ENCODE measurements at places on chromosomes 4 and X. TPM values are rescaled to one million over a fixed set of nuclear protein-coding genes. Genes with fewer than 3 reads are reported as not detected.

Gene PDHA2
- total RNA-seq: not detected

Gene PPAT
- total RNA-seq: 9.3 TPM

Gene FREM3
- total RNA-seq: not detected

Gene GPR173
- 2.8 TPM for total RNA-seq

Gene WDFY3
- 89.0 TPM for total RNA-seq

Gene ABLIM2
- total RNA-seq: 0.52 TPM

Gene FHIP1A
- total RNA-seq: 1.3 TPM

Gene ARSJ
- 29.0 TPM for total RNA-seq

Gene CC2D2A
- 41.0 TPM for total RNA-seq

Gene ENAM
- total RNA-seq: 0.13 TPM

Gene NPY5R
- total RNA-seq: not detected

Gene ZNF827
- 12.0 TPM for total RNA-seq

Gene NUDT11
- total RNA-seq: 26.5 TPM

Gene CT45A3
- not detected for total RNA-seq

Gene LGI2
- total RNA-seq: 1.4 TPM

Gene GPRASP1
- 5.0 TPM for total RNA-seq

Gene GBA3
- total RNA-seq: 0.26 TPM

Gene GAGE12F
- total RNA-seq: not detected

Gene HSFX4
- not detected for total RNA-seq

Gene ARMCX1
- 80.9 TPM for total RNA-seq

Gene SLC34A2
- total RNA-seq: not detected

Gene EXOC1
- 61.0 TPM for total RNA-seq

Gene CNGA2
- total RNA-seq: not detected

Gene TBC1D9
- total RNA-seq: 17.2 TPM

Gene PARM1
- total RNA-seq: 0.43 TPM

Gene DSPP
- not detected for total RNA-seq

Gene HSPA4L
- total RNA-seq: 6.5 TPM

Gene UCP1
- not detected for total RNA-seq

Gene DMRTC1
- total RNA-seq: not detected

Gene NPY1R
- not detected for total RNA-seq

Gene GUF1
- total RNA-seq: 16.5 TPM

Gene PNMA5
- not detected for total RNA-seq

Gene PRDM5
- total RNA-seq: 26.9 TPM

Gene SPANXA1
- not detected for total RNA-seq

Gene GAGE12J
- not detected for total RNA-seq

Gene USP26
- not detected for total RNA-seq

Gene CSAG1
- not detected for total RNA-seq

Gene ODAM
- not detected for total RNA-seq

Gene COQ2
- 19.9 TPM for total RNA-seq

Gene PPP1R3F
- total RNA-seq: 2.7 TPM

Gene IGFBP7
- 256 TPM for total RNA-seq

Gene NAP1L3
- total RNA-seq: 21.8 TPM

Gene FDCSP
- not detected for total RNA-seq

Gene PCDH7
- total RNA-seq: not detected

Gene PDE5A
- 115 TPM for total RNA-seq

Data from articular chondrocyte of knee joint (primary cell).